Progenitor cell of endocrine pancreas (in vitro differentiated cells): ENCODE measurements at places on chromosomes 3 and 15. TPM values are rescaled to one million over a fixed set of nuclear protein-coding genes. Genes with fewer than 3 reads are reported as not detected.
A peak's percentile ranks its signal among the peaks of the same experiment; 100 is the strongest.

DNA sequence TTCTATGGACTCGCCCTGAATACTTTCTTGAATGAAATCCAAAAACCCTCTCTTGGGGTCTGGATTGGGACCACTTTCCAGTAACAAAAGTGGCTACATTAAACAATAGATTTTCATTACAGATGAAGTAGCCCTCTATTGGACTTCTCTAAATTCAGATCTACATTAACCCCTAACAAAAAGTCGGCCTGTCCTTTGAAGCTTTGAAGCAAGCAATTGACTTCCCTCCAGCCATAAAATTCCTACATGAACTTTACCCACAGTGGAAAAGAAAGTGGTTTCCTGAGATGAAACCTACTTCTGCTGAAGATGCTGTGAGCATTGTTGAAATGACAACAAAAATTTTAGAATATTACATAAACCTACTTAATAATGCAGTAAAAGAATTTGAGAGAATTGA, 967.1 kb upstream of the ROBO1 start:
- no peak for DNase-seq

DNA sequence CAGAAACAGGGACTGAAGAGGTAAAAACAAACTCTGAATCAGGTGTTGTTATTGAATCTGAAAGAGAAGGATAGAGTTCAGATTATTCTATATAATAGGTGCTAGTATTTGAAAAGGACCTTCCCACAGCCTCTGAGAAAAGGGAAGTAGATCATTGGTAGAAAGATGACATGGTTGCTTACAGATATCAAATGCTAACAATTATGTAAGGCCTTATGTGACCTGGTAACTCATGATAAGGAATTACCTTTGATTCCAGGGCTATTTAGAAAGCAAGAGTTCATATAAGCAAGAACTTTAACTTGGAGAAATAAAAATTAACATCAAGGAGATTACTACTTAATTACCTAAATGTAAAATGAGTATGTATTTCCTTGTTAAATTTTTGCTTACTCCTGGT, 7.6 kb downstream of the SLC27A2 start:
- no peak for DNase-seq

DNA sequence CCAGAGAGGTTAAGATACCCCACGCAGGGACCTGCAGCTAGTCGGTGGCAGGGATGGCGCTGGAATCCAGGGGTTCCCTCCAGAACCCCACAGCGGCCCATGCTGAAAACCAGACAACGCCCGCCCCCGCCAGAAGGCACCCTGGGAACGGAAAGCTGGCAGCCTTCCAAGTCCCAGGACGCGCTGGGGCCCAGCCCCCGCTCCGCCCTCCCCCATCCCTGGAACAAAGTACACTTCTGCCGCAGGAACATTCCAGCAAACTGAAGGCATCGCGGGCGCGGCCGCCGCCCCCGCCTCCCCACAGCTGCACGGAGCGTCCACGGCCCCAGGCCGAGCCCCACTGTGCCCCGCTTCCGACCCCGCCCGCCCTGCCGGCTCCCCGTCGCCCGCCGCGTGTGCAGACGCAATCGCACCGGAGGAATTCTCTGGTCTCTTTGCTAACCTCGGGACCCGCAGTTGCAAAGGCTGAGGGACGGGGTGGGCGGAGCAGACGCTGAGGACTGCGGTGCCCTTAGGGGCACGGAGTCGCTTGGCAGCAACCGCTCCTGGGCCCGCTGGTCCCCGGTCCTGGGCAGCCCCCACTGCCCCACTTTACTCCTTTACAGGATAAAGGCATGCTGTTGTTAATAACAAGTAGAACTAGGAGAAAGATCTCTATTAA, 44.8 kb upstream of the RNU6-1 start:
- DNase-seq: peak; percentile 61

- no peak for DNase-seq
Measured at GRCh38 chr3:117898722-117899522, 1135.7 kb downstream of the IGSF11 start.

FBLN2 gene
- 5.8 and 14.1 TPM in 2 replicates for total RNA-seq

DNA sequence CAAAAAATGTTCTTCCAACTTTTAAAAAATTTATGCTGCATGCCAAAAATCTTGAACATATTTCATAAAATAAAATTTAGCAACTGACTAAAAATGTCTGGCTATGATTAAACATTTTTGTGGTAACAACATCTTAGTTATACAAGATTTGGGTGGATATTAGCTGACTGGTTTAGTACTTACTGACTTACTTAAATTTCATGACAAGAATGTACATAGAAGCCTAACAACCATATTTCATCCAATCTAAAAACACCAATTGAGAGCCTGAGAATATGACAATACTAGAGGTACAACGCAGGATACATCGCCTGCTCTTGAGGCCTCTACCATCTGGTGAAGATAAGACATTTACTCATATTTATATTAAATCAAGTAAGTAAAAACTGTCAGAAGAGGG, 34.6 kb downstream of the GNB4 start:
- DNase-seq: no peak

FANCD2 gene
- 26.6 and 27.1 TPM in 2 replicates for total RNA-seq

DNA sequence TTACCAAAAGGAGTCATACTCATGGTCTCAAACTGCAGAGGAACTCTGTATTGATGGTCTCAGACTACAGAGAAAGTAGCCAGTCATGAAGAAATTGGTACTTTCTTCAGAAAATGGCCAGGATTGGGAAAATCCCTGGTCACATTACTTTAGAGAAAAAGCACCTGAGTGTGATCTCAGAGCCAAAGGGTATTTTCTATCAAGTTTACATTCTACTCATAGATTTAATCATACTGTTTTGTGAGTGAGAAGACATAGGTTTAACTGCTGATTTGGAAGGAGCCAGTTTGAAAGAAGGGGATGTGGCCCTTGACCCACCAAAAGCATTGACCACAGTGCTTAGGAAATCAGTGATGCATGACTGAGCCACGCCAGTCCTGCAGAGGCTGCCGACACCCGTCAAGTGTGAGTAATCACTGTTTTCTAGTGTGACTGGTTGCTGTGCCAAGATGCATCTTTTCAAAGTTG, 203.6 kb downstream of the AKAP13 start:
- no peak for DNase-seq

GLDN gene
- 0.12 and 0.18 TPM in 2 replicates for total RNA-seq

CNTN6 gene
- total RNA-seq: 0.17 and 0.36 TPM in 2 replicates

GRCh38 chr15:74133694-74134386, 3.5 kb downstream of the ISLR2 start:
- DNase-seq: no peak

- no peak for DNase-seq
Measured at GRCh38 chr3:150344079-150344759, 63.9 kb upstream of the TSC22D2 start.

PP2D1 gene
- not detected in 2 replicates for total RNA-seq

SH2D7 gene
- total RNA-seq: not detected in 2 replicates

GOLGA8T gene
- total RNA-seq: not detected in 2 replicates

SCN5A gene
- total RNA-seq: 1.7 and 4.2 TPM in 2 replicates

GRCh38 chr3:170632780-170633179, 46.9 kb upstream of the SLC7A14 start:
- no peak for DNase-seq

SEC11A gene
- 189 and 200 TPM in 2 replicates for total RNA-seq

DNA sequence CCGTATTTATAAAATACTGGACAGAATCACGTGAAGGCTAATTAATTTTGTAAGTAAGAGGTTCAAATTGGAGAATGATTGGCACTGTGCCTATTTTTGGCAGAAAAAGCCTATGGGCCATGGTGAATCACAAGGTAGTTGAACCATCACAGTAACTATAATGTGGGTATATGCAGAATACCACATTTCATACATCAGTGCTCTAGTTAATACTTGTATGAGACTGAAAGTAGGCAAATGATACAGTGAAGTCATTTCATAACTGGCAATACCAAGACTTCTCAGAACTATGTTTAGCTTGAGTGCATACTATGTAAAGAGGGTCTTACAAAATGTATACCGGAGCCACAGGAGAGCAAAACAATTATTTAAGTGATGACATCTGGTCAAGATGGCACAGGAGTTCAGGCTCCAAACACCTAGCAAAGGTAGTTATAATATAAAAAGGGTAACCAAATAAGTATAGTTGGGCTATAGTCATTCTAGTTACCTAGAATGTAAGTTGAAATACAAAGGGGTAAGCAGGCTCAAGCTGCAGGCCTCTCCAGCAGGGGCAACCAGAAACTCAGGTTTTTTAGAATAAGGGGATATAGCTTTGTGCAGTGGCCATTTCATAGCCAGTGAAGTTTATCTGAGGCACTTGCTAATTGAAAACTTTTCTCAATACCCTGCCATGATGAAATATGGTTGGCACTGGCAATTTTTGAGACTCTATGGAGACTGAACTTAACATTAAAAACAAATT, 19.1 kb downstream of the GPR160 start:
- no peak for DNase-seq

ATP13A4 gene
- total RNA-seq: 6.8 and 8.1 TPM in 2 replicates

DNA sequence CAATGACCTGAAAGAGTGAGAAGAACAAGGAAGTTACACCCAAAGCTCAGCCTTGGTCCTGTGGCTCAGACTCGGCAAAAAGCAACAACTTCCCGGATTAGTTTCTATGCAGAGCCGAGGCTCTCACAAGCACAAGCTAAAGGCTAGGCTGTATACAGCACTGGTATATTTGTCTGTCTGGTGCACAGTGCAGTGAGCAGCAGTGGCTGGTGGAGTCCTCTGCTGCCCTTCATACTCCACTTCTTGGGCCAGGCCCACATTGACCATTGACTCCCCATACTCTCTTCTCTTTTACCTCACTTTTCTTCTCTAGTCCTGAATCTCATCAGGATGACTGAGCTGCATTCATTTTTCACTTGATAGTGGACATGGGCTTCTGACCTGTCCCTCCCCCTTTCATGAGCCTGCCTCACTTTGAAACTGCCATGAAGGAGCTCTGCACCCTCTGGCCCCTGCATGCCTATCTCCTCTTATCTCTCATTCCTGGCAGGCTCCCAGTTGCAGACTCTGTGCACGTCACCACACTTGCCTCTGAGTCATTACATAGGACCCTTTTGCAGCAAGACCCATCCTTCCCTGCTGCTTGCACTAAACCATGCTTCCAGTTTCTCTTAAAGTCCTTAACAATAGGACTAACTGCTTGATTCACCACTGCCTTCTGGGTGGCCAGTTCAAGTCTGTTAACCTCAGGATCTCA, 379.3 kb downstream of the NTRK3 start:
- no peak for DNase-seq

GRCh38 chr3:183033746-183034145, 53.4 kb upstream of the DCUN1D1 start:
- no peak for DNase-seq

GRCh38 chr15:45734260-45734711, 99.5 kb downstream of the SQOR start:
- DNase-seq: no peak

LYSMD4 gene
- total RNA-seq: 17.9 and 18.8 TPM in 2 replicates

WDR93 gene
- 0.91 and 1.3 TPM in 2 replicates for total RNA-seq

DNA sequence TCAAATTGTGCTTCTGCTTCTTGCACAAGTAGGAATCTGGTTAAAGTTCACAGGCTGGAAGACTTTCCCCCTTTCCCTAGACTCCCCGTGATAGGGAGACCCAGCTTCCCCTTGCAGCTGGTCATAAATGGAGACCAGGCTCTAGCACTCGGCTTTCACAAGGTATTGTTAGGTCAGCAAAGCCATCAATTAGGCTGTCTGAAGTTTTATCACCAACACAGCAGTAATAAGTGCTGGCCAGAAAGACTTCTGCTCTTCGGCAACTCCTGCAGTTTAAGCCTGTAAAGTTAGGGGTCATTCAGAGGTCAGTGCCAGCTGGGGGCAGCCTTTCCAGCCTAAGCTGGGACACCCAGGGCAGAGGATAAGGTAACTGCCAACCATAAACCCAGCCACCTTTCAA, 203.4 kb downstream of the MEIS2 start:
- no peak for DNase-seq

CCDC9B gene
- 0.07 and 0.11 TPM in 2 replicates for total RNA-seq

- DNase-seq: no peak
Measured at GRCh38 chr3:138103466-138103865, 11.9 kb downstream of the DZIP1L start.

GRCh38 chr15:38024293-38025091, 90.1 kb downstream of the TMCO5A start:
- DNase-seq: no peak

VPS39 gene
- 85.4 and 88.9 TPM in 2 replicates for total RNA-seq

DNA sequence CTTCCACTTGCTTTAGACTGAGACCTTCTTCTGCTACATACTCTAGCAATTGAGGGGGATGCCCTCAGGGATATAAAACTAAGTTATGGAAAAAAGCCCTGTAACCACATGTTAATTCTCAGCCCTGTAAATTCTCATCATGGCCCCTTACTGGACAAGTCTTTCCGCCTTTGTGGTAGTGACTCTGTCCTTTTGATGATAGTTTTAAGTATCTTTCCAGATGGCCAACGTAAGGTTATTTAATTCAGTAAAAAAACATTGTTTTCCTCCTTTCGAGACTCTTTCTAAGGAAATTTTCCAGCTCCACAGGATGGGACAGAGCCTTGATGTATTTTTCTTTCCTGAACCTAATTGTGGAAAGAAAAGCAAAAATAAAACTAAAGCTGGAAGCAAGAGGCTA, 25.3 kb upstream of the TM4SF4 start:
- no peak for DNase-seq

DNA sequence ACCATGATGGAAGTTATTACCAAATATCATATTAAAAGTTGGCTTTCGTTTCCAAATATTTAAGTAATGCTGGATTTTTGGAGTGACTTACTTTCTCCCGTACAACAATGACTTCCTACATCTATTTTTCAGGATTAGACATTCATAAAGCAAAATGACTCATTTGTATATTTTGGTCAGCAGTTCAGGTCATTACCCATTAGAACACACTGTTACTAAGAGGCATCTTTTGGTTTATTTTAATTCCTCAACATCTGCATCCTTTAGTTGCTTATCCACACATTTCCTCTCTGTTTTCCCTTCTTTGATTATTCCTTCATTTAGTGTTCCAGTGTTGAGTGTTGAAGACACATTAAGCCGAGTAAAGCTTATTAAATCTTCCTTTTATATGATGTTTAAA, 348.2 kb downstream of the NAALADL2 start:
- DNase-seq: no peak

FAM43A gene
- 0.12 and 0.31 TPM in 2 replicates for total RNA-seq

KCNAB1 gene
- total RNA-seq: 1.8 and 2.1 TPM in 2 replicates

GRCh38 chr3:130558366-130558765, 41.4 kb downstream of the COL6A6 start:
- DNase-seq: no peak

DNA sequence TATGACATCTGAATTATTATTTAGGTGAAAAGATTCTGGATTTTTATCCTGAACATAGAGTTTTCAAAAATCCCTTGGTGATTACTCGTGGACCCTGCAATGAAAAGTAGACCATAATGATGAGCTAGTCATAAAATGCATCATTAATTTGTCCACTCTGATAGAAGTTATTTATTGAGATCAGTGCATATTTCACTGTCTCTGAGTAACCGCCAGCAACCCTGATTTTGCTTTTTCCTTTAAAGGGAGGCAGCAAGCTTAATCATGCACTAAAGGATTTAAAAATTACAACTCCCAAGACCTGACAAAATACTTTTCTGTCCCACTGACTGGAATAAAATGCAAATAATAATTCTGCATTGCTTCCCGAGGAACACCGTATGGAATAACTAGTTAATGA, 259.6 kb upstream of the DPPA4 start:
- DNase-seq: no peak

DNA sequence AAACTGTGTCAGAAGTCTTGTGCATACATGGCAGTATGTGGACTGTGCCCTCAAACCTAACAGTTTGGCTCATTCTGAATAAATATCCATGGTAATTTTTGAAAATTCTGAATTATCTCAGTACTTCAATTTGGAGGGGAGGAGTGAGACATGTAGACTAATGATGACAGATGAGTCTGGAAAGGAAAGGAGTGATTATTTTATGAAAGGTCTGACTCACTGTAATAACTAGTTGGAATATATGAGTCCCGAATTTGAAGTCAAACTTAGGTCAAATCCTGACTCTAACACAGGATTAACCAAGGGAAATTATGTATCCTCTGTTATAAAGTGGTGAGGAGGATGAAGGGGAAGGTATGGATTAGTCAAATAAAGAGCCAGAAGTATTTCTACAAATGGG, 38.6 kb downstream of the SUCNR1 start:
- DNase-seq: no peak
